ENCODE measurements at places on chromosomes 1 and 21.
A peak's percentile ranks its signal among the peaks of the same experiment; 100 is the strongest.

DNA sequence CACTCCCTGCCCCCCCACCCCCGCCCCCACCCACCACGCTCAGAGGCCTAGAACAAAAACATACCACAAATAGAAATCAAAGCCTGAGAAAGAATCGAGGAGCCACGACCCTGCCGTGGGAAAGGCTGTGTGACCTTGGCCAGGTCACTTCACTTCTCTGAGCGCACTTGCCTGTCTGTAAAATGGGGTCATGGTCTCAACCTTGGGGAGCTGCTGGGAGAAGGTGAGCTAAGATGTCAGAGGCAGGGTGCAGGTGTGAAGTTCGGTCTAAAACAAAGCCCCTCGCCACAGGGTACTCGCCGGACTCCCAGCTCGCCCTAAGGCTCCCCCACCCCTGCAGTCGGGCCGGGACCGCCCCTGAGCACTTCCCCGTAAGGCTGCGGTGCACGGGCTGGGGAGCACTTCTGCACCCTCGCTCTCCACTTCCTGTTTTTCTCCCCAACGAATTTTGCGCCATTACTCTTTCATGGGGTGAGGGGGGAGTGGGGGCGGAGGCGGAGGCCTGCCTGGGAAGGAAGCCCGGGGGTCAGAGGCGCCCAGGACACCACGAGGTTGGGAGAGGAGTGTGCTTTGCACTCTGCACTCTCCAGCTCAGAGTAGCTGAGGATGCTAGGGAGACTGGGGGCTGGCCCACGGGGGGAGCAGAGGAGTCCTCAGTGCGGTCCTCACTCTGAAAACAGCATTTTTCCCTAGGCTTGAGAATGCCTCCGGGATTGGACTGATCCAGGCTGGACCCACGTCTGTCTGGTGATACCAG lies 21.9 kb upstream of the PIK3CD start:
- peak; percentile 89 for DNase-seq

GRCh38 chr1:53625766-53626520 lies 113.0 kb downstream of the GLIS1 start:
- peak; percentile 72 for DNase-seq

- no peak for DNase-seq
These were observed 124.2 kb downstream of the GRIK3 start for GRCh38 chr1:36909946-36910725.

- no peak for DNase-seq
These were observed 682.9 kb upstream of the PTBP2 start for GRCh38 chr1:96038636-96039035.

DNA sequence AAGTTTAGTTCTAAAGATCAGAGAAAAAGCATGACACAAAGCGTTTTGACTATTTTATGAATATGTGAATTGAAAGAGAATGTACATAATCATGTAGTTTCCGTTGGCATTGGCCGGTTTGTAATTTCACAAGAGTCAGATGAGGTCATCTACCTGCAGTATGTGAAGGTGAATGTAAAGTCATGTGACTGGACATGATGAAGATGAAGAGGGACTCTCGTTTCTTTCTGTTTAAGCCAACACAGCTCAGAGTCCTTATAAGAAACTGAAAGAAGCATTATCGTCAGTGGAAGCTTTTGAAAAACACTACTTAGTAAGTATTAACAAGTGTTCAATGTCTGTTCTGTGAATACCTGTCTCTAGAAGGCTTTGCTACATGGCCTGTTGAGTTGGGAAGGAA lies 30.9 kb upstream of the PWP2 start:
- DNase-seq = no peak

GRCh38 chr1:212237651-212238050 lies 47.6 kb upstream of the PPP2R5A start:
- DNase-seq = no peak

DNA sequence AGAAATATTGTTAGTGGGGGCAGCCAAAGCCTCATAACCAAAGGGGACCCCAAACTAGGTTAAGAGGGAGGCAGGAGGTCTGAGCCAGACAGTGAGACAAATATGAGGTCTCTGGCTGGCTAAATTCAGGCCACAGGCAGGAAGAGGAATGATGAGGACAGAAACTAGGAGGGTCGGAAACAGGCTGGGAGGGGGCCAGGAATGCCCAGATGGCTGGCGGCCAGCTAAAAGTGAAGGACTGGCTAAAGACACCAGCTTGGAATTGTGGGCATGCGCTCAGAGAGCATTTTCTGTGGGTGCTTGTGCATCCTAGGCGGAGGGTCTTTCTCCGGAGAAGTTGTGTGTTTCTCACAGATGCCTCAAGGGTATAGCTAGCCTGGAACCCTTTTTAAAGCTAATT lies 77.0 kb downstream of the PGM1 start:
- DNase-seq = no peak

DNA sequence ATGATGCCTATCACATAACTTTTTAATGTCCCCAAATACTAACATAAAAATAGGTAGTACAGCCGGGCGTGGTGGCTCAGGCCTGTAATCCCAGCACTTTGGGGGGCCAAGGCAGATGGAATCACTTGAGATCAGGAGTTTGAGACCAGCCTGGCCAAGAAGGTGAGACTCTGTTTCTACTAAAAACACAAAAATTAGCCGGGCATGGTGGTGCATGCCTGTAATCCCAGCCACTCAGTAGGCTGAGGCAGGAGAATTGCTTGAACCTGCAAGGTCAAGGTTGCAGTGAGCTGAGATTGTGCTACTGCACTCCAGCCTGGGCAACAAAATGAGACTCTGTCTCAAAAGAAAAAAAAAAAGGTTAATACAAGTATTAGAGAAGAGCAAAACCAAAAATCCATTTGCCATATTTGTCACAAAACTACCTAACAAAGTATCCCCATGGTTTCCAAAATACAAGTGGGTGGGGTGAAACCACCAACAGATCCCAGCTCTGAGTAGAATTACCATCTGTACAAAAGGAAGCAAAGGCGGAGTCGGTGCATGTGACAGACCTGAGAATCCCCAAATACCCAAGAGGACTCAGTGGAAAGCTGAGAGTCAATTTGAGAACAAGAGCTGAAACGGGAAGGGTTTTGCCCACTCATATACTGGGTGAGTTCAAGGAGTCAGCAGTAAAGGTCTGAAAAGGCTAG lies 113.2 kb downstream of the TOMM20 start:
- no peak for DNase-seq

DNA sequence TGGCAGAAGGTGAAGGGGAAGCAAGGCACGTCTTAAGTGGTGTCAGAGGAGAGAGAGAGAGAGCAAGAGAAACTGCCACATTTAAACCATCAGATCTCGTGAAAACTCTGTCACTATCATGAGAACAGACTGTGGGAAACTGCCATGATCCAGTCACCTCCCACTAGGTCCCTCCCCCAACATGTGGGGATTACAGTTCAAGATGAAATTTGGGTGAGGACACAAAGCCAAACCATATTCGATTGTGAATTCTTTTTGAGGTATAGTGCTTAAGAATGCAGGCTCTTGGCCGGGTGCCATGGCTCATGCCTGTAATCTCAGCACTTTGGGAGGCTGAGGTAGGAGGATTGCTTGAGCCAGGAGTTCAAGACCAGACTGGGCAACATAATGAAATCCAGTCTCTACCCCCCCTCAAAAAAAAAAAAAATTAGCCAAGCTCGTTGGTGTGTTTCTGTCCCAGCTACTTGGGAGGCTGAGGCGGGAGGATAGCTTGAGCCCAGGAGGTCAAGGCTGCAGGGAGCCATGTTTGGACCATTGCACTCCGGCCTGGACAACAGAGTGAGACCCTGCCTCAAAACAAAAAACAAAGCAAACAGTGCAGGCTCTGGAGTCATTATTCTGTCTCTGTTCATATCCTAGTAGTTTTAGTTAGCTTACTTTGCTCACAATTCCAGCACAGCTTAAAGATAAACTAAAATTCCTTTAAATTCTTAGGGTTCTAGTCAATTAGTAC lies 6.0 kb downstream of the ZCCHC17 start:
- no peak for DNase-seq

- DNase-seq = no peak
These were observed 78.8 kb upstream of the RBM34 start for GRCh38 chr1:235239851-235240250.

DNA sequence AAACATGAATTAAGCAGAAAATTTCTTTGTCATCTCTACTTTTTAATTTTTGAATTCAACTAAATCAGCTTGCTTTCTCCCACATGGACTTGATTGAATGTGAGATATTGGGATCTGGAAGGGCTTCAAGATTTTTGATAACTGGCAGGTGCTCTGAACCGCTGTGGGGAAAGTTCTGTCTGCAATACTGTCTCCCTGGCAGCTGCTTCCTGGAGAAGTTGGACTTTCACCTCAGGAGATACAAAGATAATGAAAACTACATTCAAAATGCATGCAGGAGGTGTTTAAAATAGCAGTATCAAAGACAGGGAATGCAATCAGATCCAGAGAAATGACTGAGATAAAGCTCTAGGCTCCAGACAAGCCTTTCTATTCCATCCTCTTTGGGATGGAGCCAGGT lies 338.3 kb downstream of the NEGR1 start:
- DNase-seq = no peak

- DNase-seq = no peak
These were observed 3.2 kb upstream of the CD1C start for GRCh38 chr1:158286487-158286886.

Data from lower leg skin (tissue), 4 donors.